ENCODE measurements at places on chromosomes 2 and 18.

- DNase-seq = no peak
Measured at GRCh38 chr2:84964406-84965191, 6.4 kb upstream of the KCMF1 start.

DNA sequence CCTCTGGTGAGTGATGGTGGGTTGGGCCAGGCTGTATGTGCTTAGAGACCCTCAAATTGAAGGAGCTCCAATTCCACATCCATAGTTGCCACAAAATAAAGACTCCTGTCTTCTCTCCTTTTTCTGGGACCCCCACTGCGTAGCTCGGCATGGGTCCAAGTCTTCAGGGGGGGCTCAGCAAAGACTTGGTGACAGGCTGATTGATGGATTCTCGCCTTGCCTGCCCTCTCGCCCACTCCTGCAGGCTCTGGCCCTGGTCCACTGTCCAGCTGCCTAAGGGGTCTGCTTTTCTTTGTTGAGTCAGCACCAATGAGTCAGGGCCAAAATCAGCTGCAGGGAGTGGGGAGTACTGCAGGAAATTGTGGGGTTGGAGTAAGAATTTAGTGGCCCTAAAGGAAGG is 21.5 kb downstream of the RPL37A start:
- no peak for DNase-seq

- no peak for DNase-seq
Measured at GRCh38 chr2:174902506-174903263, 102.5 kb downstream of the CHN1 start.

- no peak for DNase-seq
Measured at GRCh38 chr18:13035249-13035914, 44.2 kb downstream of the CEP192 start.

DNA sequence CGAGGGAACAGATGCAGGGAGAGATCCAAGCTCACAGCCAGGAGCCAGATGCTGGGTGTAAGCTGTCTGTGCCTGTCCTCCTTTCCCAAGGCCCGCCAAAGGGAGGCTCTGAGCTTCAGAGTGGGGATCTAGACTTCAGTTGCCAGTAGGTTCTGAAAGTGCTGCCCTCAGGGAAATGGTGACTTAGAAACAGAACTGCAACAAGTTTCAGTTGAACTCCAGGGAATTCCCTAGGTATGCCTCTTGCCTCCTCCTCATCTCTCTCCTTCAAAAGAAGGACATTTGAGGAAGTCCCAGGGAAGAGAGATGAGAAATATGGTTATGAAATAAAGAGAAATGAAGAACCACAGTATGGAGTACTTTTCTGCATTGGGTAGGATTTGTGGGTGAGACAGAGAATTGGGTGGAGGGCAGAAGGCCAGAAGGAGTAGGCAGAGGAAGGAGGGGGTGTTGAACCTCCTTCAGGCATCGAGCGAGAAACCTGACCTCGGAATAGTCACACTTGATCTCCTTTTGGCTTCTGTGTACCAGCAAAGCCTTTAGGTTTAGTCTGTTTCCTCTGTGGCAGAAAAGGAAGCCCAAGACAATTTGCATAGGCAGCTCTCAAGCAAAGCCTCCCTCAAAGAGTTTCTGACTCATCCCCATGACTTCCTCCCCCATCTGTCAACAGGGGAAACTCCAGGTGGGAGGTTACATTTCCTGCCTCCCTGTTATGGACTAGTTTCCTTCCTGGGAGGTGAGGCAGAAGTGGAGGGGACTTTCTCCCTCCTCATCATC is 45.7 kb downstream of the QPCT start:
- no peak for DNase-seq

DNA sequence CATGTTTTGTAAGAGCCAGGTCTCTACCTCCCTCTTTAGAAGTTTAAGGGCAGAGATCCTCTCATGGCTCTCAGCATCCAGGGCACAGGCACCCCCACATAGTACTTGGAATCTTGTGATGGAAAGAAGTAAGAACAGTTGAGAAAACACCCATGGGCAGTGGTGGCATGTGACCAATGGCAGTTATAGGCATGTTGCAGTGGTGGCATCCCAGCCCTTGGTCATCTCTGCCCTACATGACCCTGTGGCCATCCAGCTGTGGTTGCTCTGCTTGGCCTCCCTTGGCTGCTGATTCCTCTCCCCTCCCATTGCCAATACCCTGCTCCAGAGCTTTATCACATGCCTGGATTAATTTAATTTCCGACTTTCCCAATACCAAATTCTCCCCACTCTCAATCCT is 13.3 kb upstream of the MSH2 start:
- no peak for DNase-seq

- DNase-seq = no peak
Measured at GRCh38 chr18:76480913-76481312, 14.1 kb downstream of the ZNF516 start.

DNA sequence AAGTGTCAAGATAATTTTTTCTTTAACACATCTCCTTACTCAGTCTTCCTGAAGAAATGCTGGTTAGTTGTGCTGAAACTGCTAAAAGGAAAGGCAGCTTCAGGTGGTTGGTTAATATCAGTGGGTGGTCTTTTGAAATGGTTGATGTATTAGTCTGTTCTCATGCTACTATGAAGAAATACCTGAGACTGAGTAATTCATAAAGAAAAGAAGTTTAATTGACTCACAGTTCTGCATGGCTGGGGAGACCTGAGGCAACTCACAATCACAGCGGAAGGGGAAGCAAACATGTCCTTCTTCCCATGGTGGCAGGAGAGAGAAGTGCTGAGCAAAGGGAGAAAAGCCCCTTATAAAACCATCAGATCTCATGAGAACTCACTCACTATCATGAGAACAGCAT is 125.9 kb upstream of the CYRIA start:
- DNase-seq = no peak

GRCh38 chr2:54708584-54709335 is 14.7 kb upstream of the EML6 start:
- peak; percentile 42 for DNase-seq

DNA sequence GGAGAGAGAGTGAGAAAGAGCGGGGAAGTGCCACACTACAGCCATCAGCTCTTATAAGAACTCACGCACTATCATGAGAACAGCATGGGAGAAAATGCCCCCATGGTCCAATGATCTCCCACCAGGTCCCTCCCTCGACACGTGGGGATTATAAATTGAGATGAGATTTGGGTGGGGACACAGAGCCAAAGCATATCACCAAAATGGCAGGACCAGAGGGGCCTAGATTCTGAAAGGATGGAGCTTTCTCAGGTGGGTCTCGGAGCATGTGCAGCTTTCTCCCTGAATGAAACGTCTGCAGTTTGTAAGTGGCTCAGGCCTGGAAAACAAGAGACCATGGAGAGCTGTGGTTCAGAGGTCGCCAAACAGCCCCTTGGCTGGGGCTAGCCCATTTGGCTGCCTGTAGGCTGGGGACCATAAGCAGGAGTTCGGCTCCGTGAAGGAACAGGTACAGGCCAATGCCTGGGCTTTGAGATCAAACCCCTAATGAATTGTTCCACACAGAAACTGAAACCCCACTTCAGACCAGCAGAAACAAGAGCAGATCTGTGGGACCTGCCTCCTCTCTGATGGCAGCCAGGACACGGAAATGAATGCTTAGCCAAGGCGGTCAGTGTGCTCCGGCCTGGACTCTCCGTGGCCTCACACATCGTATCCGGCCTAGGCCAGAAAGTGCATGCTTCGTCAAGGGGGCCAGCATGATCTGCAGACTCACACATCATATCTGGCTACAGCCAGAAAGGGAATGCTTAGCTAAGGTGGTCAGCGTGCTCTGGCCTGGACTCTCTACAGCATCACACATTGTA is 111.2 kb upstream of the TMEM18 start:
- DNase-seq = no peak

GRCh38 chr18:4734903-4735302 is 279.8 kb upstream of the DLGAP1 start:
- no peak for DNase-seq

GRCh38 chr2:71341645-71342044 is 10.1 kb downstream of the ZNF638 start:
- no peak for DNase-seq

DNA sequence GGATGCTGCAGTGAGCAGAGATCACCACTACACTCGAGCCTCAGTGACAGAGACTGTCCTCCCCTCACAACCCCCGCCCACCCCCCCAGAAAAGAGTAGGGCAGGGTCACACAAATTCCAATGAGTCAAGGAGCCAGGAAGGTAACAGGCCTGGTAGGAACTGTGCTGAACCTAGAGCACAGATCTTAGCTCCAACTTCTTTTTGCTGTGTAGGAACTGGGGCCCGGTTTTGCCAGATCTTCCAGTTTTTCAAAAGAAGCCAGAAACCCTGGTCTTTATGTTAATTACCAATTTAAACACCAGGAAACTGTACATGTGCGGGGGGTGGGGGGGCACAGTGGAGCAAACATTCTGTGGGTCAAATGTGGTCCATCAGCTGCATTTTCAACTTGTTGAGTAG is 71.0 kb downstream of the PRPF40A start:
- no peak for DNase-seq

DNA sequence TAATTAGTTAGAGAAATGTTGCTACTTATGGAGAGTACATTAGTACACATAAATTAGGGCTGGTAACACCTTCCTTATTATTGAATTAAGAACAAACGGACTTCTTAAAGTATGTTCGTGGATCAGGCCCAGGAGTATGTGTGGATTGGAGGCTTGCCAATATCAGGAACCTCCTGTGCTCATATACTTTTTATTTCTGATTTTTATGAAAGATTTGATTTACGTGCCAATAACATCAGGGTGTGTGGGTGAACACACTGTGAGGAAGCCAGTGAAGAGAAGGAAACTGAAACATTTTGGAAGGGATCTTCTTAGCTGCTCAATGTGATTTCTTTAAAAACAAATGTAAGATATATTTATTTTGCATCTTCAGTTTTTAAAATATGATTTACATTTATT is 113.0 kb downstream of the EFEMP1 start:
- DNase-seq = no peak

DNA sequence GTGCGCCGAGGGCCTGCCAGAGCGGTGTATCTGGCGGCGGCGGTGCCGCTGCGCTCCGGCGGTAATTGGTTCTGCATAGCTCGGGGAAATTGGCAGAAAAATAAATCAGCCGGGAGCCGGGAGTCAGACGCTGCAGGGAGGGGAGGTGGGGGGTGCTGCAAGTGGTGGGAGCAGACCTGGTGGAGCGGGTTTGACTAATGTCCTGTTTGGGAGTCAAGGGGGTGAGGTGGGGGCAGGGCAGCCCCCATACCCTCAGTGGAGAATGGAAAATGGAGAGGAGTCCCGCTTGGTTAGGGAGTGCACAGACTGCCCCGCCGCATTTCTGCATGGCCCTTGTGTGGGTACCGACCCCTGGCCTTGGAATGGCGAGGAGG is 107.3 kb downstream of the DYSF start:
- no peak for DNase-seq

DNA sequence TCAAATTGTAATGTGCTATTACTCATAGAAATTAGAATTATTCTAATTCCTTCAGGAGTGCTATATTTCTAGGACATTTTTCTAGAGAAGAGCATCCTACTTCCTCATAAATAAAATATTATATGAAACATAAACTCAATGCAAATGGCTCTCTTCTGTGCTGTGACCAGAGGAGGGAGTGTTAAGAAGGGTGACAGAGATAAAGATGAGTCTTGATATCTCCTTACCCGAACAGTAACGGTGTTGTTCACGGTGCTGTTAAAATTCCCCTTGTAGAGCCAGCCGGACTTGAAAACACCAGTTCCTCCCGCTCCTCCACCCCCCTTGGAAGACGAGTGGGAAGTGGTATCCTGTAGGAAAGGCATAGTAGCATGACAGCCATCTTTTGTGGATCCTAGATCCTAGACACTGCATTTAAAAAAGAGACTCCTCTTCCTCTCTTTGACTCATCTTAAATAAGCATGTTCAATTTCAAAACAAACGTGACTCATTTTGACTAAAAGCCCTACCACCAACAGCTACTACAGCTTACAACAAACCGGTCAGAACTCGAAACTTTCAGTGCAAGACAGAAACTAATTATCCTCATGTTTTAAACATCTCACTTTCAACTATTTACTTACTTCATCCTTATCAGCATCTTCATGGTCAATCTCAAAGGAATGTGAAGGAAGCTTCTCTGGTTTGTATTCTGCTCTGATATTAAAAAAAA is 156.3 kb downstream of the DOCK10 start:
- DNase-seq = no peak

- DNase-seq = no peak
Measured at GRCh38 chr2:109438146-109438545, 175.6 kb downstream of the SEPTIN10 start.

DNA sequence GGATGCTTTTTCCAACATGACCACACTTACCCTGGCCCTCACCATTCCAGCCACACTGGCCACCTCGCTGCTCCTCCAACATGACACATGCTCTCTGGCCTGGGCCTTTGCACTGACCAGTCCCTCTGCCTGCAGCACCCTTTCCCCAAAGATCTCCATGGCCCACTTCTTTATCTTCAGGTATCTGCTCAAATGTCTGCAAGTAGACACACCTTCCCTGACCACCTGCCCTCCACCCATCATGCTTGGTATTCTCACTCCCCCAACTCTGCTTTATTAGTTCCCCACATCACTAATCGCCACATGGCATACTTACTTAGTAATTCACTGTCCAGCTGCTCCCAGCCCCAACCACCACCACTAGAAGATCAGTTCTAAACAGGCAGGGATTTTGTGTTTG is 214.2 kb downstream of the BCL11A start:
- no peak for DNase-seq

DNA sequence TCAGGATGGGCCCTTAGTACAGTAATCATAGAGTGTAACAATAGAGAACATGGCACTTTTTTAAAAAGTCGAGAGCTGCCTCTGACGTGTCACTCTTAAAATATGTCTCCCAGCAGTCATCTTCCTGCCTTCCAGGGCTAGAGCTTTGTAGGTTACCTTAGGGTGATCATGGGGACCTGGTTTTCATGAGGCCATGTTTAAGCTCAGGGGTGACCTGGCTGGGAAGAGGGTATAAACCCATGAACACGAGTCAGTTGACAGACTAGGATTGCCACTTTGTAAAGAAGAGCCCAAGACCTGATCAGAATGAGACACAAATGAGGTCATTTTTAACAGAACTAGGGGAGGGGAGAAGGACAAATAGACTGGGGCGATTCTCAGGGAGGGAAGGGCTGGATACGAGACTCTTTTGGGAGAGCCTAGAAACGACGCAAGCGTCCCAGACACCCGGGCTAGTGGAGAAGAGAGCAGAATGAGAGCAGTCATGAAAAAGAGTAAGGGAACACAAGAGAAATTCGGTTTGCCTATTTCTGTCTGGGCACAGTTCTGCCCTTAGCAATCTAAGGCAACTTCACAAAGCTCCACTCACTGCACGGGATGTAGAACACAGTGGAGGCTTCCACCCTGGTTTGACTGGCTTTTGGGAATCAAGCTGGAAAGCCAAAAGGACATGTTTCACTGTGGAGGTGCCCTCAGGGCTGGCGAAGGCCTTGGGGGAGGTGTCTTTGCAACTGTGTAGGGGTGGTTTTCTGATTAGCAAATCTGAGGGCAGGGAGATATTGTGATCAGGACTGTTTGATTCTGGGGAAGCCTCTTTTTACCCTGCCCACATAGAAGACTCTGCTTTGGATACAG is 1.8 kb upstream of the RAB31 start:
- no peak for DNase-seq

All from cerebellar cortex (tissue), 1 donor.